Stimulated activated CD4-positive, alpha-beta T cell treated with anti-CD3 and anti-CD28 coated beads, Interleukin-1b, Interleukin-23, amount 100 ng/mL, for 1 hour (primary cell): ENCODE measurements at places on chromosomes 6 and 20.

DNA sequence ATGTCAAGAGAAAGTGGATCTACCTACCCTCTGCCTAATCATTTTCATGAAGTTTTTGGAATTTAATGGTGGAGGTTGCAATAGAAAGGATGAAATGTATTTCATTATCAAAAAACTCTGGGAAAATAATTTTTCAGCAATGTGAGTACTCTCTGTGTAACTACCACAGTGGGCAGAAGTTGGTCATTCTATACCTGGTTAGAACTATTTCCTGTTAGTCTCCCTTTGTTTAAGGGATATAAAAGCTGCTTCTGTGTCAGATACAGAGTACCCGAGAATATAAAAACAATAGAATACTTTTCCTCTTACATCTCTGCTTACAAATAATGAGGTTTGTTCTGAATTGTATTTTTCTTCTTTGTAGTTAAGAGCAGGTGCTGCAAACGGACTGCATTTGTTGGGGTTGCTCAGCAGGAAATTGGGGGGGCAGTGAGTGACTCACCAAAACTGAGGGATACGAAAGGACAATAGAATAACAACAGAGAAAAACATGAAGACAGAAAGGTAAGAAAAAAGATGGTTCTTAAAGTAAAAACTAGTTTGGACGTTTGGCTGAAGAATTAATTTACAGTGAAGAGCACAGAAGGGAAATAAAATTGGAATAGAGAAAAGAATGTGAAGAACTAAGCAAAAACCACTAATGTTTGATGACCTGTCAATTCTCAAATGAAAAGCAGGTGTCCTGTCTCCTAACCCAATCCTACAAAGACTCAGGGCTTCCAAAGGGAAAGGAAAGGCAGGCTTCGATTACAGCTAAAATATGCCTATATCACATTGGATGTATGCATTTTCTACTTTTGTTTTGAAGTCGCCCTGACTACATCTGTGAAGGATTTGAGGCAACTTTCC, 703.1 kb downstream of the RFPL4B start:
- DNase-seq: no peak

GRCh38 chr20:44011251-44011940, 96.7 kb downstream of the TOX2 start:
- no peak for DNase-seq

- no peak for DNase-seq
Observed at GRCh38 chr6:132752255-132752654, 5.4 kb downstream of the VNN2 start.

DNA sequence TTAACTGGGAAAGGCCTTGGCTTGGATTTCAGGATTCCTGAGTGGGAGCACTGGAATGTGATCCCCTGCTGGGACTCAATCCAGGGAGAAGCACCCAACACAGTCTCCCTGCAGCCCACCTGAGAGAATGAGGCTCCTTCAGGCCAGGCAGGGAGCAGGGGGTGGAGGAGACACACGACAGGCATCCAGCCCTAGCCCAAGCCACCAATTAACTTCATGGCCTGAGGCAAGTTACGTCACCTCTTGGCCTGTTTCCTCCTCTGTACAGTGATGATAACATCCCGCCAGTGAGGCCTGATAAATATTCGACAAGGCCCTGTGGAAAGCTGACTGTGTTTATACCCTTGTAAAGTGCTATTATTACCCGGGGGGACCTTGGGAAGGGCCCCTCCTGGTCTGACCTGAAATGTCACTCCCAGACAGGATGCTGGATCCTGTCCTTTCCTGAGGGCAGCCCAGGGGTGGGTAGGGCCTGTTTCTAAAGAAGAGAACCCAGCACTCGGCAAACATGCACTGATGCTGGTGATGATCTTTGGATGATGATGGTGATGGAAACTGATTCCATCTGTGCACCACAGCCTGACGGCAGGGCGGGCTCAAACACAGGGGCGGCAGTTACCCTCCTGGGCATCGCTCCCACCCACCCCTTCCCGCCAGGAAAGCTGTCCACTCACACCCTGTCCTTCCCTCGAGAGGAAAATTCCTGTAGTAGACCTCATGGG, 12.4 kb downstream of the FRS3 start:
- DNase-seq: no peak

DNA sequence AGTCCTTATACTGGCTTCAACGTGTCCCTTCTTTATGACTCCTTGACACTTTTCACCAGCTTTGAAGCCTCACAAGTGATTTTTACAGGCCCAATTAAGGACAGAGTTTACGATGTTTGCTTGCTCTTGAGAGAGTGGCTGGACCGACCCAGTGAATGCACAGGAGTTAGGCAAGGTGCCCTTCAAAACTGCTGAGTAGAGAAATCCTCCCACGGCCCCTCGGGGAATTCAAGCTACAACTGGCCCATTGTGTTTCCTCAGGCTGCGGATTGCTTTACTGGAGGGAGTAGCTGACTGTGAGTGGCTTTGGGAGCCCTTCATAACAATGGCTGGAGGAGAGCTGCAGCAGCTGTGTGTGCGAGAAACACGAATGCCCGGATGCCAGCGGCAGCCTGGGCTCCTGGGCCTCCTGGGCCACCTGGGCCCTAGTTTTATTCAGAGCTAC, 50.0 kb downstream of the SGK1 start:
- DNase-seq: no peak

DNA sequence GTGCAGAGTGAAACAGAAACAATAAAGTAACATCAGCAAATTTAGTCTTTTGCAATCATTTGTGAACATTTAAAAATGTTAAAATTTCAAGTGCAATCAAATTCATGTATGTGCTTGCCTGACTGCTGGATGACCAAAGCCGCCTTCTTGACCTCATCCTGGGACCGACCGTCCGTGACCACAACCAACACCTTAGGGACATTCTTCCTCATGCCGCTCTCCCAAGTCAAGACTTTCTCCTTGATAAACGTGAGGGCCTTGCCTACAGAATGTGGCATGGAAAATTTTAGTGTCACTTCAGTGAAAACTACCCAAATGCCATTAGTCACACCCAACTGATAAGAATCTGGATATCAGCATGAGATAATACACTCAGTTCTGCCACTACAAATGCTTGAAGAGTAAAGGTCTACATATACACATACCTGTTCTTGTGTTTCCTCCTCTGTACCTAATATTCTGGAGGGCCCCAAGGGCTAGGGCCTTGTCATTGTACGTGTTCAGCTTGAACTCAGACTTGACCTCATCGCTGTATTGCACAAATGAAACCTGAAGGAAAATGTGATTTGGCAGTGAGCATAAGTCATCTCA, 86.8 kb downstream of the COL12A1 start:
- no peak for DNase-seq

DNA sequence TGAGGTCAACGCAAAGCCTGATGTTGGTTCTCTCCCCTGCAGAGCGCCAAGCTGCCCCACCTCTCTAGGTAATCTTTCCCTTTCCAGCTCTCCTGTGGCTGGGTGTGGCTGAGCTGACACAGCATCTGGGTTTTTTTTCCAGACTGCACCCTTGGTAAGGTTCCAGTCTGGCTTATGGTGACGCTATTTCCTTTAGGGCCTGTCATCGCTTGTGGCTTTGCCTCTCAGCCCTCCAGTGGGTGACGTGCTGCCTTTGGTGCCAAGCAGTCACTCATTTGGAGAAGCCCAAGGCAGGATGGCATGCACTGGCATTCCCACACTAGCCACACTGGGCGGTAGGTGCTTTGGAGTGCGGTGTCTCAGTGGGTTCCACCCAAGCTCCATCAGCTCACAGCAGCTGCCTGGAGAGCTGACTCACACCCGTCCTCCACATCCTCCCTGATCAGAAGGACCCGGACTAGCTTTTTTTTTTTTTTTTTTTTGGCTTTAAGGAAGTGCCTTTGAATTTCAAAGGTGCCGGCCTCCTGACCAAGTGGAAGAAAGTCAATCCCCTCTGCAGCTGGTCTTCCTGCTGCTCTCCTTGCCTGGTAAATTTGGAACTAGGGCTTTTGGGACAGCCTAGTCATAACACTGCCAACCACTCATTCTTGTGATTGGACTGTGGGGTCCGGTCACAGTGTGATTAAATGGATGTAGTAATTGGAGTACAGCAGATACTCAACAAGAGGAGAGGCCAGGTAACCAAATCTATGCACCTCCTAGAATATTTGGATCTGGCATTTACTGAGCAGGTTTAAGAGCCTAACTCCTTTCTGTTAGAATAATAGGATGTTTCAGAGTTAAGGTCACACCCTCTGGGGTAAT, 153.6 kb downstream of the CD83 start:
- DNase-seq: no peak

DNA sequence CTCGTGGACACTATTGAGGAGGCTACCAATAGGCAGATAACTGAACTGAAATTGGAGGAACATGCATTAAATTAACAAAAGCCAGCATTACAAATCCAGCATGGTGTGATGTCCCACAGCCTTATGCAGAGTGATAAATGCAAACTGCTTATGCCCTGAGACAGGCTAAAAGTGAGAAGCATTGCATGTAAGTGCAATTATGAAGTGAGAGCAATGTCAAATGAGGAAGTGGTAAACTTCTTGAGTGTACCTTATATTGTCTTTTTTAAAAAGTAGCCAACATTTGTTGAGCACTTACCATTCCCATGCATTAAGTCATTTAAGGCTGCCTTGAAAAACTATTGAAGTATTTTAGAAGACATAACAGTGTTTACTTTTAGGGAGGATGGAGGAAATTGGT, 212.2 kb downstream of the TBC1D7 start:
- DNase-seq: no peak

DNA sequence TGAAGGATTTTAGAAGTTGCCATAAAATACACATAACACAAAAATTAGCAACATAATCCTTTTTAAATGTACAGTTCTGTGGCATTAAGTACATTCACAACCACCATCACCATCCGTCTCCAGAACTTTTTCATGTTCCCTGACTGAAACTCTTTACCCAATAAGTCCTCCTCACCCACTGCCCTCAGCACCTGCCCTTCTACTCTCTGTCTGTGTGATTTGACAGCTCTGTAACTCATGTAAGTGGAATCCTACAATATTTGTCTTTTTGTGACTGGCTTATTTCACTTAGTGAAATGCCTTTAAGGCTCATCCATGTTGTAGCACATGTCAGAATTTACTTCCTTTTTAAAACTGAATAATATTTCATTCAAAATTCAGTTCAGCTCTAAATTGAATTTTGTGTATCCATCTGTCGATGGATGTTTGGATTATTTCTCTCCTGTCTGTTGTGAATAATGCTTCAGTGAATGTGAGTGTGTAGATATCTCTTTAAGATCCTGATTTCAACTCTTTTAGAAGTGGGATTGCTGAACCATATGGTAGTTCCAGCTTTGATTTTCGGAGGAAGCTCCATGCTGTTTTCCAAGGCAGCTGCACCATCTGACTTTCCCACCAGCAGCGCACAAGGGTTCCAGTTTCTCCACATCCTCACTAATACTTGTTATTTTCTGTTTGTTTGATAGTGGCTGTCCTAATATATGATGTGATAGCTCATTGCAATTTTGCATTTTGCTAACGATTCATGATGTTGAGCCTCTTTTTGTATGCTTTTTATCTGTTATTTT, 4.2 kb downstream of the ENTPD6 start:
- DNase-seq: no peak
